Kidney glomerular epithelial cell (primary cell): ENCODE measurements at places on chromosomes 13 and 19.

DNA sequence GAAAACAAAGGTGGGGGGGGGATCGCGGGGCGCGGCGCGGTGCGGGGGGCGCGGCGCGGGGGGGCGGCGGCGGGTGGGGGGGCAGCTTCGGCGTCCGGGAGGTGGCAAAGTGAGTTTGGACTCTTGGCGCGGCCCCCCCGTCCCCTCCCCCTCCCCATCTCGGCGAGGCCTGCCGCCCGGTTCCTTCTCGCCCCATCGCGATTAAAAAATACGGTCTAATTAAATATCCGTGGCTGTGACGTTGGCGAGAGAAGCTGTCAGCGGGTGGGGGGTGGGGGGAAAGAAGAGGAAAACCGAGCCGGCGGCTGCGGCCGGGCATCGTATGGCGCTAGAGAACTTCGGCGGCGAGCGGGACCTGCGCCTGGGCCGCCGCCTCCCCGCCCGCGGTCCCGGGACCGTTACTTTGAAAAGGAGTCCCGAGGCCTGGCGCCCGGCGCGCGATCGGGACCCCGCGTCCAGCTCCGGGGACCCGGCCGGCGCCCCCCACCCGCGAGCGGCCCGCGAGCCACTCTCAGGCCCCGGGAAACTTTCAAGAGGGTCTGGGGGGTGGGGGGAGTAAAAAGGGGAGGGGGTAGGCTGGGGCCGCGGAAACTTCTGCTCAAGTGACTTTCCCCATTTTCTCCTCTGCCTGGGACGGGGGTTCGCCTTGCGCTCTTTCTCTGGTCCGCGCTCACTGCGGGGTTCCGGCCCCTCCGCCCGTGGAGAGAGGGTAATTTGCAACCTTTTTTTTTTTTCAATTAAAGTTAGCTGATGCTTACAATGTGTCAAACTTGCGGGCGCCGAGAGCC is 146.3 kb upstream of the ZNF536 start:
- DNase-seq, result no peak

GRCh38 chr19:17196610-17197009 is 18.5 kb upstream of the USE1 start:
- no peak for DNase-seq

GRCh38 chr13:76656056-76656455 is 230.1 kb downstream of the KCTD12 start:
- DNase-seq, result no peak

GRCh38 chr19:2332341-2333026 is 4.0 kb downstream of the SPPL2B start:
- no peak for DNase-seq

DNA sequence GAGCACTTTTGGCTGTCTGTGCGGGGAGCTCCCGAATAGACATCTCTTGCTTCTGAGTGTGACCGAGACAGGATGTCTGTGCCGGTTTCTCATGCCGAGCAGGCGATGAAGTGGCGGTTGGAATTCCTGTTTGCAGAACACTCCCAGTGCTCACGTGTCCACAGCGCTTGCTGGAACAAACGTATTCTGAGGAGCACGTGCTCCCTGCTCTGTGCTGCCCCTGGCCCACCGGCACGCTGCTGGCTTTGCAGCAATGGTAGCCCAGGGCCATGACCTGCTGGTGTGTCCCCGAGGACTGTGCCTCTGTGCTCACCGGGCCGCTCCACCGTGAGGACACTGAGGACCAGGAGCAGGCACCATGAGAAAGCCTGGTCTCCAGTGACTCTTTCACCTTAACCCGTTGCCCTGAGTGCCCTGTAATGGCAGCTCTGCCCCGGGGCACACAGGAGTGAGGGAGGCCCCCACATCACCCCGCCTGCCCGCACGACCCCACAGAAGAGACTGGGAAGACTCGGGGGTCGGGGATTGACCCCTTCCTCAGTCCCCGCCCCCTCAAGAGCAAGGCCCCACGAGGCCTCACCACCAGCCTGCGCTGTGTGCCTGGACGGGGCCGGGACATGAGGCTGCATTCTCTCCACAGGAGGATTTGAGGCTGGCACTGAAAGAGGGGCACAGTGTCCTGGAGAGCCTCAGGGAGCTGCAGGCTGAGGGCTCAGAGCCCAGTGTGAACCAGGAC is 40.0 kb upstream of the F7 start:
- no peak for DNase-seq

GRCh38 chr13:33519561-33520467 is 234.3 kb upstream of the STARD13 start:
- DNase-seq, result no peak

DNA sequence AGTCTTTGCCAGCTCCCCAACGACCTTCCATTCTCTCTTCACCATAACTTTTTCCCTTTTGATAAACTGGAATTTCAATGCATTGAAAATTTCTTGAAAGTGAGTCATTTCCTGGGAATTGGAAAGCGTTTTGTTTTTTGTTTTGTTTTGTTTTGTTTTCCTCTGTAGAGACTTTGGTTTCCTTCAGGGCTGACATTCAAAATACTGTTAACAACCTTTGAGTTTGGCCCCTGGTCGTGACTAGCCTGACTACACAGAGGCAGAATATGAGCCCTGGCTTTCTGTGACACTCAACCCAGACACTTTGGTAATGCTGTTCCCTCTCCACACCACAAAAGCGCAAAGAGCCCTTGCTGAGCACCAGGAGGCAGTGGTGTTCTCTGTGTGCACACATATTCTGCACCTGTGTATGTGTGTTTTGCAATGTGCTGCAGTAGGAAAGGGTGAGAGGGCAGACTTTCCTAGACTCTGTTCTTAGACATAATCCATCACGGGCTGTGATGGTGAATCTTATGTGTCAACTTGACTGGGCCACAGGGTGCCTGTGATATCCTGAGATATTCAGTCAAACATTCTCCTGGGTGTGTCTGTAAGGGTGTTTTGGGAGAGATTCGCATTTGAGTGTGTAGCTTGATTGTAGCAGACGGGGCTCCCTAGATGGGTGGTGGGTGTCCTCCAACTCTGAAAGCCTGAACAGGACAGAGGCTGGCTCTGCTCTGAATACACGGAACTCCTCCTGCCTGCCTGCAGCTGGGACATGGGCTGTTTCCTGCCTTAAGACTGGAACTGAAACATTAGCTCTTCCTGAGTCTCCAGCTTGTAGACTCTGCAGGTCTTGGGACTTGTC is 29.5 kb upstream of the ANKRD10 start:
- no peak for DNase-seq

GRCh38 chr19:32624410-32624809 is 43.4 kb downstream of the PDCD5 start:
- no peak for DNase-seq

DNA sequence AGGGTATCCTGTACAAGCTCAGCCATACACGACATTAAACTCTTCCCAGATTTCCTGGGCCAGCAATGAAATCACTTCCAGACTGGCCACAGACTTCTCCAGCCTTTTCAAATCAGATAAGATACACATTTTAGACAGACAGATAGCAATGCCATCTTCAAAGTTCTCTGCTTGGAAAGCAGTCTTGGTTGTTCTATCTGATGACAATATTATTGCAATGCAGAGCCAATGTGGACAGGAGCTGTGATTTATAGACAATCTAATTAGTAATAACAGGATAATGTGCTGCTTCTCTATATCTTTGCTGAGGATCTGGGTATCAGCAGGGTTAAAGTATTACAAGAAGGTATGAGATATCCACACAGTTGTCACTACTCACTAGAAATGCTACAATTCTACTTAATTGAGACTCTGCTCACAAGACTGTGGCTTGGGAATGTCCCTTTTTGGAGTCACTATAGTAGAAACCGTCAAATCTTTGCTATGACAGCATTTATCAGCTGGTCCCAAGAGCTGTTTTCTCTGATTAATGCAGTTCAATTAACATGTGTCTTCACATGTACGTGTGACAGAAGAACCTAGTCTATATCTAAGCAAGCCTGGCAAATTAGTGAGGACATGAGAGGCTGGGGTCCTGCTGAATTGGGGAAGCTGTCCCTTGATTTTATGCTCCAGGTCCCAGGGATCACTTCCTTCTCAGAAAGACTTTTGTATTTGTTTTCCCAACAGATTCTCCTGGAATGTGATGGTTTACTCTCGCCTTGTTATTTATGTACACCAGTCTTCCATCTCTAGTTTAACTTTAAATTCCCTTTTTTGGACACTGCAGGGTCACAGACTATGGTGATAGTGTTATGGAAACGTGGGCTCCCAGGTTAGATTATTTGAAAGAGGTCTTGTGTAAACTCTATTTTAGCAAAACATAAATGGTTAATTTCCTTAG is 68.8 kb downstream of the COL4A1 start:
- DNase-seq, result no peak

DNA sequence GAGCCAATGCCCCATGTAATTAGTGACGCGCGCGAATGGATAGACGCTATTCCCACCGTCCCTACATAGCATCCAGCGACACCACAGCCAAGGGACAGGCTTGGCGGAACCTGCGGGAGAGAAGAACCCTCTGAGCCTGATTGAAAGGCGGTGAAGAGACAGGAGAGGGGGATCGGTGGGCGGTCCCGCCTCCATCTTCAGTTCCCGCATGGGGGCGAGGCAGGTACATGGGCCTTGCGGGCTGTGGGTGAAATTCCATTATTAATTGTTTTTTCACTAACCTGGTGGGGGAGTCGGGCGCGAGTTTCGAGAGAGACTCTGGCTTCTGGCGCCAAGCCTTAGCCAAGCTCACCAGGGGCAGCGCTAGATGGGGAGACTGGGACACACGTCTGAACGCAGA is 8.4 kb upstream of the TEX101 start:
- no peak for DNase-seq
